ENCODE measurements at places on chromosomes 2 and 18.

GRCh38 chr2:187055463-187055862 lies 206.5 kb upstream of the ZSWIM2 start:
- DNase-seq: no peak

- DNase-seq: no peak
Observed at GRCh38 chr2:59032499-59032898, 791.4 kb upstream of the FANCL start.

- no peak for DNase-seq
Observed at GRCh38 chr2:209145941-209146681, 277.7 kb upstream of the MAP2 start.

- no peak for DNase-seq
Observed at GRCh38 chr18:53056064-53056463, 716.1 kb downstream of the DCC start.

DNA sequence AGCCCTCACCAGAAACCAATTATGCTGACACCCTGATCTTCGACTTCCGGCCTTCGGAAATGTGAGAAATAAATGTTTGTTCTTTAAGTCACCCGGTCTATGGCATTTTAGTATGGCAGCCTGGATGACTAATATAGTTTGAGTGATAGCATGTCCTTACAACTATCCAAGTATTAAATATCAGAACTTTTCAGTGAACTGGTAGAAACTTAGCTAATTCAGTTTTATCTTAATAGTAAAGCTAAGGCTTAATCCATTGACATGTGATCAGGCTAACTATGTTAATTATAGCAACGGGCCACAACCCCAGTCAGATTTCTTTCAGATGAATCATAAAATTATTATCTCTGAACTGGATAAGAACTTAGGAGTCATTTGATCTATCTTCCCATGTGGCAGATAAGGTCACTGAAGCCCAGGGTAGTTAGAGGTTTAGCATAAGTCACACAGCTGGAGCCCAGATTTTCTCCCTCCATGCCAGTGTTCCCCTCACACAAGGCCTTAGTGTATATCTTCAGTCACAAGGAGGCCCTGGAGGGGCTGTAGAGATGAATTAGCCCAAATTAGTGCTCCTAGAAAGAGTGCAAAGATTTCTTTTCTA lies 40.7 kb upstream of the UPP2 start:
- no peak for DNase-seq

GRCh38 chr2:230295192-230295591 lies 31.8 kb upstream of the SP140L start:
- DNase-seq: no peak

GRCh38 chr18:7456376-7456775 lies 110.7 kb upstream of the PTPRM start:
- no peak for DNase-seq
